ENCODE measurements at places on chromosomes 1 and 21. TPM values are rescaled to one million over a fixed set of nuclear protein-coding genes. Genes with fewer than 3 reads are reported as not detected.

DNA sequence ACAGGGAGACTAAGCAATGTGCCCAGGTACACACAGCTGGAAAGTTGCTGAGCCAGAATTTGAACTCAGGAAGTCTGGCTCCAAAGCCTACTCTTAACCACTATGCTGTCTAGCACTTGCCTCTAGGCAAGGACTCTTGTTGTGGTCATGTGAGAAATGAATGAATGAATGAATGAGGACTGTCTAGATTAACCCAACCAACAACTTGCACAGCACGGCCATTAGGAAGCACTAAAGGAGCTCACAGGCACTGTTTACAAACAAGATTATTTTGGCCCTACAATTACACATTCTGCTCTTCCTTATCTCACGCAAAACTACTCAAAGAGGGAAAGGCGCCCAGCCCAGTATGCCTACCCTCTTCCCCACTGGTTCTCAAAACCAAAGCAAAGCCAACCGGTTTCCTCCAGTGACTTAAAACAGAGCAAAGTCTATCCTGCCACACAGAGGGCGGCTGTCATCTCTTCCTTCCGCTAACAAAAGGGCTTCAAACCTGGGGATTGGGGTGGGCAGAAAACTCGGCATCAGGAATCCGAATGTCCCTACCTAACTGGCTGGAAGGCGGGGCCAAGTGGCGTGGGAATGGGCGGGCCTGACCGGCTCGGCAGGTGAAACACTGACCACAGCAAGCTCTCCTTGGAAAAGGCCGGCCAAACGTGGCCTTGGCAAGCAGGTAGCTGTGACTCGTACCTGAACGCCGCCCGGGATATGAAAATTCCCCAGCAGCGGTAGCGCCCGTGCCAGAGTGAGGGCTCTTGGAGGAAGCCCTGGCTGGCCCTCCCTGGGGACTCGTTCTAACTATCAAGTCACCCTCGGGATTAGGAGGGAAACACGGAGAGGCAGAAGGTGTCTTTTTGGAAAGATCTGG is 948 bp downstream of the STK40 start:
- DNase-seq, result no peak

- no peak for DNase-seq
Measured at GRCh38 chr21:46128106-46128932, 27.1 kb downstream of the FTCD start.

GRCh38 chr1:54120018-54120697 is 32.6 kb downstream of the CDCP2 start:
- no peak for DNase-seq

GRCh38 chr1:215824245-215824644 is 257.1 kb downstream of the KCTD3 start:
- no peak for DNase-seq

GRCh38 chr1:21261551-21262292 is 28.5 kb downstream of the ECE1 start:
- peak; percentile 41 for DNase-seq

DNA sequence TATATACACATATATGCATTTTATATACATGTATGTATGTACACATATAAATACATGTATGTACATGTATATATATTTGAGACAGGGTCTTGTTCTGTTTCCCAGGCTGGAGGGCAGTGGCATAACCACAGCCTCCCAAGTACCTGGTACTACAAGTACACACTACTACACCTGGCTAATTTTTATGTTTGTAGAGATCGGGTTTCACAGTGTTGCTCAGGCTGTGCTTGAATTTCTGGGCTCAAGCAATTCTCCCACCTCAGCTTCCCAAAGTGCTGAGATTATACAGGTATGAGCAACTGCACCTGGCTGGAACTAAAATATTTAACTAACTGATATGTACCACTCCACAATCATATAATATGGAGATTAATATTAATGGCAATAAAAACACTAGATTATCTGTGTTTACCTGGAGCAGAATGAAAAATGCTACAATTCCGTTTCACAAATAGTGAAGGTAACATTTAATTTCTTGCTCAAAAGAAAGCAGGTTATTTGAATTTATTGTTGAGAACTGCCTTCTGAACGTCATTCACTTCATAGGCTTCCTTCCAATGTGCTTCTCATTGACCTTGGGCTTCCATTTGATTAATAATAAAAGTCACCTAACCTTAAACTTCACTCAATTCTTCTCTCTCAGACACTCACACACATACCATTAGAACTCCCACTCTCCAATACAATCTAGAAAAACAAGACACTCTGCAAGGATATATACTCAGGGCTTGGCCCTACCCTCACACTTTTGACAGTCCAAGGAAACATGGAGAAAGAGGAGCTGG is 57.0 kb downstream of the PTGER3 start:
- no peak for DNase-seq

DNA sequence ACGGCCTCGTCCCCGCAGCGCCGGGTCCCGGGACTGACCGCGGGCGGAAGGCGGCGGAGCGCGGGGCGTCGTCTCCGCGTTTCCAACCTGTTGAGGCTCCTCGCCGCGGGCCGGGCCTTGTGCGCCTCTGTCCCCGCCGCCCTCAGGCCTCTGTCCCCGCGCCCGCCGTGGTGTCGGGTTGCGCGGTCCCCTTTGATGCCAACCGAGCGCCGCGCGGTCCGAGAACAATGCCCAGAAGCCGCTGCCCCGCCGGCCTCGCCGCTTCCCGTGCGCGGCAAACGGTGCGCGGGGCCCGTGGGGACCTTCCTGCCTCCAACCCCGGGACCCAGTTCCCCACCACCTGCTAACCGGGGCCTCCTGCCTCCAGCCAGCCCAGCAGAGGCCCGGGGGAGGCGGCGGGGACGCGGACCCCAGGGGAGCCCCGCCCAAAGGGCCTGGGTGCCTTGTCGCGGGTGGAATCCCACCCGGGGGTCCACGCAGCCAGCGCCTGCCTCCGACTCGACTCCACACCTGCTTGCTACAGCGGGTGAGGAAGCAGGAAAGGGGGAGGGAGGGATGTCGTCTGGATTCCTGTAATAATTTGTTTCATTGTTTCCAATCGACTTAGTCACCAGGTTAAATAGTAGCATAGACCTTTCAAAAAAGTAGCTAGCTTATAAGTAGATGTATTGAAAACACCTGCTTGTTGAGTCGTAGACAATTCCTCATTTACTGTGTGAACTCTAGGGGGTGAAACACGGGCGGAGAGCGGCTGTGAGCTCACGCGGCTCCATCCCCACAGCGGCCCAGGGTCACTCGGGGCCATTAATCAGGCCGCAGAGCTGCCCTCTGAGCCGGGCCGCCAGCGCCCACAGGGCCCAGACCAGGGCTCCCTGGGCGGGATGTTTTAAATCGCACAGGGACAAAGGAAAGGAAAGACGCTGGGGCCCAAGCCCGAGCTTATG is 1.1 kb downstream of the COL18A1 start:
- no peak for DNase-seq

DNA sequence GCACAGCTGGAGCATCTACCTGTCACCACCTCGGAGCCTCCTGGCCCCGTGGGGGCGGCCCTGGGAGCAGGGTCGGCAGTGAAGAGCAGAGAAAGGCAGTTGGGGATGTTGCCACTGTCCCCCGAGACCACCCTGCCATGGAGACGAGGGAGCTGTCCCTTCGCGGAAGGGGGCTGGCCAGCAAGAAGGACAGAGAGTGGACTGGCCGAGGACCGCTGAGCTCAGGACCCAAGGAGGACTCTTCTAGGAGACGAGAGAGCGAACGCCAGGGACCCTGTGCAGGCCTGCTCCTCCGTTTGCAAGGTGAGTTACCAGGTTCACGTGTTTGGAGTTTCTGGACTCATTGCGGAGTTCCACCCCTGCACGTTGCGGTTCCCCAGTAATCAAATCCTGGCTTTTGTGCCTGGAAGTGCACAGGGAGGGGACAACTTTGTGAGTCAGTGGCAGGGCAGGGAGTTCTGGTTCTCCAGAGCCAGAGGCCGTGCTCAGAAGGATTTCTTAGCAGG is 5.6 kb upstream of the POFUT2 start:
- no peak for DNase-seq

GRCh38 chr1:103514920-103515503 is 10.5 kb upstream of the RNPC3 start:
- DNase-seq, result no peak

DNA sequence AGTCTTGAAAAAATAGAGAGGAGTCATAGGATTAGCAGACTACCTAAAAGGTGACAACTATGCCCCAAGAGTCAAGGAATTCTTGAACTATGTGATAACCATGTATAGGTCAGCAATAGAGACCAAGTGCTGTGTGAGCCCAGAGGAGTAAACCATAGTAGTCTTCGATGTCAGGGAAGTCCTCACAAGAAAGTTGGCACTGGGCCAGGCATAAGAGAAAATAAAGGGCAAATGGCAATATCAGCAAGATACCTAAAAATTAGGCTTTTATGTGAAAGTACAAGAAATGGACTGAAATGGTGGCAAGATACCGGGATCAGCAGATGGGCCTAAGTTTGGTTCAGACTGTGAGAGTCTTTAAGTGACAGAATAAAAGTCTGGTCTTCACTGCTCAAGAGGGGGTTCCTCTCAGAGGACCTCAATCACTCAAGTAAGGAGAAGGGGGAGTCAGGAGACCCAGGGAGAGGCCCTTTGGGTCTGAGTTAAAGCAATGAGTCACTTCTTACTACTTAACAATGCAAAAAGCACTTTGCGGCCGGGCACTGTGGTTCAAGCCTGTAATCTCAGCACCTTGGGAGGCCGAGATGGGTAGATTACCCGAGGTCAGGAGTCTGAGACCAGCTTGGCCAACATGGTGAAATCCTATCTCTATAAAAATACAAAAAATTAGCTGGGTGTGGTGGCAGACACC is 95.0 kb downstream of the TEX35 start:
- DNase-seq, result no peak

DNA sequence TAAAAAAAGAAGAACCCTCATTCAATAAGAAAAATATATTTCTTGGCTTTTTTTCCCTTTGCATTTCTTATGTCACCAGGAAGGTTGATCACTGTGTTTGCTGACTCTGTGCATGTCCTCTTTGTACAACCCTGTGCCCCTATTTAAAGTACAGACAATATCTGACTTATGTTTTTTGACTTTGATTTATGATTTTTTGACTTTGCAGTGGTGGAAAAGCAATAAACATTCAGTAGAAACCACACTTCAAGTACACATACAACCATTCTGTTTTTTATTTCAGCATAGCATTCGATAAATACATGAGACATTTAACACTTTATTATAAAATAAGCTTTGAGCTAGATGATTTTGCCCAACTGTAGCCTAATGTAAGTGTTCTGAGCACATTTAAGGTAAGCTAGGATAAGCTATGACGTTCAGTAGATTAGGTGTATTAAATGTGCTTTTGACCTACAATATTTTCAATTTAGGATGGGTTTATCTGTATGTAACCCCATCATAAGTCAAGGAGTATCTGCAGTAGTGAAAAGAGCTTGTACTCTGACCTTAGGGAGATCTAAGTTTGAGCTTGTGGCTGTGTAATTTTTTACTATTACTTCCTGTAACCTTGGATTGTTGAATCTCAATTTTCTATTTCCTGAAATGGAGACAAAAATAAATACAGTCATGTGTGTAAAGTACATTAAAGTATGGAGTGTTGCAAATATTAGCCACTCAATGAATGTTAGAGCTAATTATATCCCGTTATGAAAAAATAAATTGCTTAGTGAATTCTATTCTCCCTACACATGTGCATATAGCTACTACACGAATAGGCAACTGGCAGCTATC is 1.2 kb downstream of the RNASEL start:
- DNase-seq, result no peak

DNA sequence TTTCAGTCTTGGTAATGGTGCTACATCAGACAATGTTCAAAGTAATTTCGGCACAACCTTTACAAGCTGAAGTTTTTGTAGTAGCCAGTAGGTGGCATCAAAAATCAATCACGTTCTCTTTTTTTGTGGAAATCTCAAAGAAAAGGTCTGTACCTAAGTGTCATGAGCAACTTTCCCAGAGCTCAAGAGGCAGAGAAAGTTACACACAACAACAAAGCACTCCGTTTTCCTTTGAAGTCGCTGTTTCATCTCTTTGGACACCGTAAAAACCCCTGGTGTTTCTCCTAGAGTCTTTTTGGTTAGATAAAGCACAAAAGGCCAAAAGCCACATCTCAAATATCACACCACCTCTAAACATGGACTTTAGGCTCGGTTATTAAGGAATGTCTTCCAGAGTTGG is 131.6 kb downstream of the LHX8 start:
- peak; percentile 7 for DNase-seq

DNA sequence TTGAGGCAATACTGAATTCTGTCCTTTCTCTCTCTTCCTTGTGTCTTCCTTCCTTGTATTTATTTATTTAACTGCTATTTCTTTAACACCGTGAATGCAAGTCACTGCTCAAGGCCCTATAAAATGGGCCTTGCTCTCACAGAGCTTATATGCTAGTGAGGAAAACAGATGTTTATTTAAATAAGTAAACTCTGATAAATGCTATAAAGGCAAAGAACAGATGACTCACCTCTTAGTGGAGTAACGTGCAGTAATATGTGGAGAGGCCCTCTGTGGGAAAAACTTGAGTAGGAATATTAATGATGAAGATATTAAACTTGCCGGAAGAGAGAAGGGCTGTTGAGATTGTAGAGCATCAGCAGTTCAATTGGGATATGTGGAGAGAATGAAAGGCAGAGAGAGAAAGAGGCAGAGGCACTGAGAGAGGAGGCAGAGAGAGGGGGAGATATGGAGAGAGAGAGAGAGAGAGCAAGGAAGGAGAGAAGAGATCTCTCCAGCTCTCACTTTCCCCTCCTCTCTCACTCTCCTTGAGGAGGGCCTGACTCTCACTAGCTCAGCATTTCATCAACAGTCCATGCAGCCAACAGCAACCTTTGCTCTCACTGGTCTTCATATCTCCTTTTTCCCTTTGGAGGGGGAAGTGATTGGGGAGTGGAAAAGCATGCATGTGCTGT is 322.2 kb downstream of the LMX1A start:
- no peak for DNase-seq

DNA sequence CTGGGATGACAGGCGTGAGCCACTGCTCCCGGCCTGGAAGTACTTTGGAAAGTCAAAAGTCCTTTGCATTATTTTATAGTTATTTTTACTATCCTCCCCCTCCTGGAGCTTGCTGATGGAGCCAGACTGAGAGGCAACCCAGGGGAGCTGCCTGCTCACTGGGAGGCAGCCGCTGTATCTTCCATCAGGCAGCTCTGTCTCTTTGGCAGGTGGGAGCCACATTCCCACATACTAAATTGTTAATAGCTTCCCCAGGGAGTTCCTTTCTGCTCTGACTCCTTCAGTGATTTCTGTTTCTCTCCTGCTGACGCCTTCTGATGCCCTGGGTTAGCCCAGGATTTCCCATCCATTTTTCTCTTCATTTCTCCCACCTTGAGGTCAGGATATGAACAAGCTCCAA is 4.9 kb upstream of the OPRD1 start:
- DNase-seq, result no peak

TDRD10 gene
- not detected for total RNA-seq

PDE9A gene
- total RNA-seq, result 40.7 TPM

RIMKLA gene
- total RNA-seq, result 2.7 TPM

CHIT1 gene
- total RNA-seq, result not detected

FABP3 gene
- total RNA-seq, result 14.0 TPM

S100B gene
- 37.3 TPM for total RNA-seq
